ENCODE measurements at places on chromosomes 1 and 21. TPM values are rescaled to one million over a fixed set of nuclear protein-coding genes. Genes with fewer than 3 reads are reported as not detected.

Gene KDF1
- total RNA-seq = 19.8 TPM

Gene TMOD4
- 0.82 TPM for total RNA-seq

Gene SAMD13
- 2.3 TPM for total RNA-seq

Gene CCDC190
- not detected for total RNA-seq

GRCh38 chr1:121471523-121471922, 286.7 kb downstream of the SRGAP2C start:
- DNase-seq = no peak

DNA sequence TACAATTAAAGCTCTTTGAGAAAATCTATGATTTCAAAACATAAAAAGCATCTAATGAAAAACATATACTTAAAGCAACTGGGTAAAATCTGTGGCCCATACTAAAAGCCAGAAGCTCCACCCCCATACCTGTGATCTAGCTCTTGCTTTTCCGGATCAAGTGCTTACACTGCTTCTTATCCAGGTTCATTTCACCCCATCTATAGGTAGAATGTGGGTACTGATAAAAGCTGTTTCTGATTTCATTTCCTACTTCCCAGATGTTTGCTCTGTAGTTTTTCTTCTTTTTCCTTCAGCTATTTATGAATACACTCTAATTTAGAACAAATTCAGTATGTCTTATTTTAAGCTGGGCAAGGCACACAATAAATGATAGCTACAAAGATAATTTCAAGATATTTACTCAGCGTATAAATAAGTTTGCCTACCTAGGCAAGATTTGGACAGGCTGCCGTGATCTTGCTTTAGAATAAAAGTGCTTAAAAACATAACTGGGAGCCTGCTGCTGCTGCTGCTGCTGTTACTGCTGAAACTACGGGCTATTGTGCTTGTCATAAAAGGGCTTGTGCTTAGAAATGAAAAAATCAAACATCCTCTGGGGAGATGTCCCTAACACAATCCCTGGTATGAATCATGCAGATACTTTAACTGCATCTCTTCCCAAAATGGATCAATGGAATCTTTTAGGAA, 2.1 kb downstream of the SIPA1L2 start:
- no peak for DNase-seq

- no peak for DNase-seq
These were observed 3.9 kb upstream of the FAM151A start for GRCh38 chr1:54627196-54627595.

GRCh38 chr1:159916242-159917051, 8.9 kb downstream of the TAGLN2 start:
- no peak for DNase-seq

DNA sequence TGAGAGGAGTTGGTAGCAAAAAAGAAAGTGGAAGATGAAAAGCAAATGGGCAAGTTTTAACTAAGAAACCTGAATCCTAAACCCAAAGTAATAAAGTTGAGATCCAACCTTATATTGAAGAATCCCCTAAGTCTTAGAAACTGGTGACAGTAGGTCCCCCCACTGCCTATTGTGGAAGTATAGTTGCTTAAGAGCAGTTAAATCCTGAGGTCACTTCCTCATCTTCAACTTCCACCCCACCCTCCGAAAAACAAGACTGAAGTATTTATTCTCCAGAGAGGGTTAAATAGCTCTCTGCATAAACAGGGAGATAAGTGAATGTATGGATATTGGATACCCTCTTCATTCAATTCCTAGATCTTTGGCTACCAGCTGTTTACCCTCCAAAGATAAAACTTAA, 3.3 kb upstream of the DSTYK start:
- DNase-seq = no peak

DNA sequence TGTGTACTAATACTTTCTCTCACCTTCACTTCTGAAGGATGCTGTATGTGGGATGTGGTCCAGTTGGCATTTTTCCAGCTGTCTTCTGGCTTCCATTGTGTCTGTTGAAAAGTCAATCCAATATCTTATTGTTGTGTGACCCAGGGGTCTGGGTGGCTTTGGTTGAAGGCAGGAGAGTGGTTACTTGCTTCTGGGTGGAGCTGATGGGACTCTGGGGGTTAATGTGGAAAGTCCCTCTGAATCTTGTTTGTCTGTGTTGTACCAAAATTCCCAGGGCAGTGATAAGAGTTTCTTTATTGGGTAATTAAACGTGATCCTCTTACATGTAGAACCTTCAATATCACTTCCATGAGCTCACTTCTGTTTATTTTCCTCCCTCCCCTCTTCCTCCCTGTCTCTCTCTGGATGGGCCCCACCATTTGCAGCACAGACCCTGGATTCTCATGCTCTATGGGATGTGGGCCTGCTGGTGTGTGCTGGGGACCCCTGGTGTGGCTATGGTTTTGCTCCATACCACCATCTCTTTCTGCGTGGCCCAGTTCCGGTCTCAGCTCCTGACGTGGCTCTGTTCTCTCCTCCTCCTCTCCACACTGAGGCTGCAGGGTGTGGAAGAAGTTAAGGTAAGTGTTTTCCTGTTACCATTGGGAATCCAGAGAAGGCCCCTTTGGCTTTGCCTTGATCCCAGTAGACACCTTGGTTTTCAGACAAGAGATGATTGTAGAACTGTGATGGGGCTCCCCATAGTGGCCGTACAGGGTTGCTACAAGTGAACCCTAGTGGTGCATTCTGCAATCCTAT, 71.5 kb downstream of the HHAT start:
- DNase-seq = peak; percentile 71

DNA sequence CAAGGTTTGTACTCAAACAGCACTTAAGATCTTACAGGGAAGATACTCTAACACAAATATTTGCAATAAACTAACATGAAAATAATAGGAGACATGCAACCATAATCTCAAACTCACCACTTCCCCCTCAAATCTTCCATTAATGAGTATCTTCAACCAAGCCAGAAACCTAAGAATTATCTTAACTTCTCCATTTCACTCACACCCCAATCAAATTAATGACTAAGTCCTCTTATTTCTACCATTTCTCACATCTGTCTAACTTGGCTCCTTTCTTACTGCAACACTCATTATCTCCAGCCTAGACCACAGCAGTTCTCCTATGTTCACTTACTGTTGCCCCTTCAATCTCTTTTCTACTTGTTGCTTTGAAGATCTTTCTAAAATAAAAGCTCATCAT, 10.4 kb downstream of the RBBP5 start:
- no peak for DNase-seq

- no peak for DNase-seq
These were observed 792.9 kb upstream of the ADAMTS5 start for GRCh38 chr21:27759820-27760219.

DNA sequence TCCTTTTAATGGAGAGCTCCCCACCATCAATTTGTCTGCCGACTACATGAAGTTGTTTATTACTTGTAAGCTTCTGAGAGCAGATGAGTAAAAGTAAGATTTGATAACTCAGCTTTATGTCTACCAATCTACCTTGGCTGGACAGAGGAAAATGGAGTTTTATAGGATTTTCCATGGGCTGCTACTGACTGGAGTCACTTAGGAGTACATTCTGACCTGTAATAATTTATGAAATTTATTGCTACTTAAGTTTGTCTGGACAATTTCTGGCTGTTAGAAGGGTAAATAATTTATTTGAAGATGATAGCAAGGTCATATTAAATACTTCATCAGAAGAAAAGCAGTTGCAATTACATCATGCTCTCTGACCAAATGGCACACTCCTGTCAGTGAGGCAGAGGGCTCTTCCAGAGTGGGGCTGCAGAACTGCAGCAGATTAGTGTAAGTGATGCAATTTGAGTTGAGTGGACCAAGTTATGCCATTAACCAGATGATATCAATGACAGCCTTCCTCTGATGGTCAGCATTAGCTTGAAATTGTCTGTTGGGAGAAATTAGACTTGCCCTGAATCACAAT, 736.7 kb upstream of the PTBP2 start:
- no peak for DNase-seq

DNA sequence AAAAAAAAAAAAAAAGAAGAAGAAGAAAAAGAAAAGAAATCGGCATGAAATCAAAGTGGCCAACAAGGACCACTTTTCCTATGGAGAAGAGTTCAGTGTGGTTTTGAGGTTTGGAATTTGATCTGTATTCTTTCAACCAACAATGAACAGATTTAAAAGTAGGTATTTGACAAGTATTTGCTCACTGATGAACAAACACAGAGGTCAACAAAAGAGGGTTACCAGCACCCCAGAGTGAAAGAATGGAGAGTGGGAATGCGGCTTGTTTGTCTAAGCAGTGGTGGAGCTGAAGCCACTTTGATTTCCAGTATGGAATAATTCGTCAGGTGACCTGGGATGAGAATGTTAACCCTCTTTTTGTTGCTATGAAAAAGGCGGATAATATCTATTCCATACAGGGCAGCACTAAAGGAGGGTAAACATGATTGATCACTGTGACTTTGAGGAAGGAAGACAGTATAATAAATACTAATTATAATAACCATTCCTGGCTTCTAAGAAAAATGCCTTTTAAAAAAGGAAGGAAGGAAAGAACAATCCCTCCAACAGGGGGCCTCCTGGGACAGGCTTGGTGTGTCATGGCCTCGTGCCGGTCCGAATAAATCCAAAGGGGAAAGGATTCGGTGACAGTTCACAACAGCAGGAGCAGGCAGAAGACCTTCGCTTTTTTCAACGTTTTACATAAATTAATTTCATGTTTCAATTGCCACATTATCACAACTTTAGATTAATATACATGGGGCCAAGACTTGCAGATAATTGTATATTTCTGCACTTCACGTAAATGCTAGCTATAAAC, 37.2 kb upstream of the SIM2 start:
- DNase-seq = peak; percentile 51

DNA sequence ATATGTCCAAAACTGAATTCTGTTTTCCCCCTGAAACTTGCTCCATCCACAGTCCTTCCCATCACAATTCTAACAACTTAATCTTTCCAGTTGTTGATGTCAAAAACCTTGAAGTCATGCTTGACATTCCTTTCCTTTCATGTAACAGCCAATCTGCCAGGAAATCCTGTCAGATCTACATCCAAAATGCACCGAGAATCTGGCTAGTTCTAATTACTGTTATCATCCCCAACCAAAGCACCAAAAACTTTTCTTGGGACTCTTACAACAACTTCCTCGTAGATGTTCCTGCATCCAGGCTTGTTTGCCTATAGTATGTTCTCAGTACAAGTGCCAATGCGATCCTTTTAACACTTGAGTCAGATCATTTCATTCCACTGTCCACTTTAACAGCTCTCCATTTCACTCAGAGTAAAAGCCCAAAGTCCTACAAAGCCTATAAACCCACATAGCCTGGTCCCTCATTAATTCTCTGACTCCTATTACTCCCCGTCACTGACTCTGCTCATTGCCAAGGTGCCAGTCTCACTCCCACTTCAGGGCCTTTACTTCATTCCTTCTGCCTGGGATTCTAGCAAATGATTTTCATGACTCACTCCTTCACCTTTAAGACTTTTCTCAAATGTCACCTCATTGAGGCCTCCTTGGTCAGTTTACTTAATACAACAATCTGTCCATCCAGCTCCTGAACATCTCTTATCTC, 493.2 kb upstream of the NFIA start:
- DNase-seq = no peak

DNA sequence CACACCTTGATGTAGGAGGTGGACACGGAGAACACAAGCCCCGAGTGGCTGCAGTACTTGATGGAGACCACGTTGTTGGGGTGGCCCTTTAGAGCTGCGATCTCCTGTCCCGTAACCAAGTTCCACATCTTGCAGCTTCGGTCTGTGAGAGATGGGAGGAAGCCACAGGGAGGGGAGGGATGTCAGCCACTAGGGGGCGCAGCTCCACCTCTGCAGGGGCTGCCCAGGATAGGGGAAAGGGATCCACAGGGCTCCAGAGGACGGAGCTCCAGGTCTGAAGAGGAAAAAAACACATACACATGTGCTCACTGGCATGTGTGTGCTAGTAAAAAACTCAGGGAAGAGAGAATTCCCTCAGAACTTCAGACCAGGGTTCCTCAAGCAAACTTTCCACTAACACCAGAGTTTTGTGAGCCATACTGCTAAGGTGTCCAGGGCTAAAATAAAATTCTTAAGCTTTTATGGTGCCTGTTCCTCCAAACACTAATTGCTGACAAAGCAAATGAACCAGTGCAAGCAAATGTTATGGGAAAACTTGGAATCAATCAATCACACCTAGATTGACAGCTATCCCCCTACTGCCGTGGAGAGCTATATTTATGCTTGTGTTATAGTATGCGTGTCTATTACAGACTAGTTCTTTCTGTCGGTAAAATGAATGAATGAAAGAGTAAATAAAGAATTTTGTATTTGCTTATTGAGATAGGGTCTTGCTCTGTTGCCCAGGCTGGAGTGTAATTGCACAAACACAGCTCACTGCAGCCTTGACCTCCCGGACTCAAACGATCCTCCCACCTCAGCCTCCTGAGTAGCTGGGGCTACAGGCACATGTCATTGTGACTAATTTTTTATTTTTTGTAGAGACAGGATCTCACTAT, 43.7 kb downstream of the KIF21B start:
- peak; percentile 90 for DNase-seq

DNA sequence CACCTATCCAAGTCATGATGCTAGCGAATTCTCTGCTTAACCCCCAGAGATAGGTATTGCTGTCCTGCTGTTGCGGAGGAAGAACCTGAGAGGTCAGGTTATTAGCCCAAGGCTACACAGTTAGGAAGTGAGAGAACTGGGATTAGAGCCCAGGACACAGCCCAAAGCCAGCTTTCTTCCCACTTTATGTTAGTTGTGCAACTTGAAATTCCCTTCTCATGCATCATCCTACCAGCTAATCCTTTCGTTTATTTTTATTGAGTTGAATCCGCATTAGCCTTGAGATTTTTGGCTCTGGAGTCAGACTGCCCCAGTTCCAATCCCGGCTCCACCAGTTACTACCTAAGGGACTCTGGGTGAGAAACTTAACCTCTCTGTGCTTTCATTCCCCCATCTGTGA, 65.4 kb downstream of the PLEKHA6 start:
- DNase-seq = no peak

DNA sequence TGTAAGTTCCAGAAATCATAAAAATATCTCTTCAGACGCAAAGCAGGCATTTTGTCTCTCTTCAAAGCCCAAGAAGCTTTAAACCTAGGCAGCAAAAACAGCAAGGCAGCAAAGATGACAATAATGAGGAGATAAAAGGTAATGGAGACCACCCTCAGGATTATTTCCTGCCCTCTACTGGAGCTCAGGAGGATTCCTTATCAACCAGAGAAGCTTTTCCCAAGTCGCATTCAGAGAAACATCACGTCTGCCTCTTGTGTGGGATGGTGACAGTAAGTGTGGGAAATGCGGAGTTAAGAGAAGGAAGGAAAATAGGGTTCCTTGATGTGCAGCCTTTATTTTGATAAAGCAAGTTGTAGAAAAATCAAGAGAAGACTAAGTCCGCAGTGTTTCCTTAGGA, 365.8 kb downstream of the RGS7 start:
- DNase-seq = no peak

DNA sequence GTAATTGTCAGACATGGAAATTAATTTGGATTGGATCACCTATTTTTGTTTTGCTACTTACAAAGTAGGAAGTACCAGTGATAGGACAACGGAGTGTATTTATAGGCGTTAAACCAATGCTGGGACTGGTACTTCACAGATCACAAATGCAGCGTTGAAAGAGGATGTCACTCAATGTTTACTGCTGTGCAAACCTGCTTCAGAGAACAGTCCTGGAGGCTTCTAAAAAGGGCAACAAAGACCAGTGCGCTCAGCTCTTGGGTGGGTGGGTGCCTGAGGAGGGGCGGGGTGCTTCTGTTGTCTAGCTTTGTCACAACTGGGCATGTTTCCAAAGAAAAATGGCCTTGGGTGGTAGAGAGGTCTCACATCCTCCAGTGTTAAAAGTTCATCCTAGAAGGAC, 2.1 kb downstream of the C1orf21 start:
- no peak for DNase-seq

- DNase-seq = no peak
These were observed 4.9 kb downstream of the RGS1 start for GRCh38 chr1:192580351-192580962.

Data from WTC11 (cell line).